ENCODE measurements at places on chromosomes 7 and 10.

GRCh38 chr10:74194545-74194944 lies 43.5 kb downstream of the ADK start:
- no peak for DNase-seq

GRCh38 chr10:31912289-31912688 lies 16.3 kb downstream of the ARHGAP12 start:
- DNase-seq, result no peak

DNA sequence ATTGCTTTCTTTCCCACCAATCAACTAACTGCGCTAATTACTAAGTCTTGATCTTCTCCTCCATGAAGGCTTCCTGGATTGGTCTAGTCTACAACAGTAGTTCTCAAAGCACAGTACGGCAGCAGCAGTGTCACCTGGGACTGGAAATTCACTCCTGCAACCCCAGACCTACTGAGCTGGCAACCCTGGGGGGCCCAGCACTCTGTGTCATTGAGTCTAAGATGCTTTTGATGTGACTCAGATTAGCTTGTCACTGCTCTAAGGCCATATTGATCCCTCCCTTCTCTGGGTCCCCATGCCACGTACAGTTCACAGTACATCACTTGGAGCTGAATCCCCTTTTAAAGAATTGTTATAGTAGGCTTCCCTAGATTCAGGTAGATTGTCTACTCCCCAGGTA lies 65.7 kb upstream of the KMT2C start:
- DNase-seq, result no peak

- DNase-seq, result no peak
Observed at GRCh38 chr7:47333959-47334358, 248.0 kb downstream of the TNS3 start.

DNA sequence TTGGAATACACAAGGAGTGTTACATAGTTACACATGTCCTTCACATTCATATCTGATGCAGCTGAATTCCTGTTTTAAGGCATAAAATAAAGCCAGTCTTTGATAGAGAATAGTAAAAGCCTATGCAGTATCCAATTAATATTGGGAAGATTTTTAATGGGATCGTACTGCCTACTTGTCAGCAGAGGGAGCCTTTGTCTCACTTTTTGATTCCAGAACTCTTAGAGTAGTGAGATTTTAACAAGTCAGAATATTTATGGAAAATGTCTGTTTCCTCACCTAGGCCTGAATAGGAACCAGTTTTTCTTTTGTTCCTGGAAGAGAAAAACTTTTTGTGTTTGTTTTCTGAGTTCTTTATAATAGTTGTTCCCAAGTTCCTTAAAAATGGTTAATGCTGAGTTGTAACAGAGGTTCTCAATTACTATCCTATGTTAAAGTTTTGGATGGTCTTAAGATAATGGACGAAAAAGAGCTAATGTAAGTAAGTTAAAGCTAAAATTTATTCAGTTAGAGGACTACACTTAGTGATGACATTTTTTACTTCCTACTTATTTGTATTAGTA lies 114.0 kb downstream of the BBS9 start:
- no peak for DNase-seq

DNA sequence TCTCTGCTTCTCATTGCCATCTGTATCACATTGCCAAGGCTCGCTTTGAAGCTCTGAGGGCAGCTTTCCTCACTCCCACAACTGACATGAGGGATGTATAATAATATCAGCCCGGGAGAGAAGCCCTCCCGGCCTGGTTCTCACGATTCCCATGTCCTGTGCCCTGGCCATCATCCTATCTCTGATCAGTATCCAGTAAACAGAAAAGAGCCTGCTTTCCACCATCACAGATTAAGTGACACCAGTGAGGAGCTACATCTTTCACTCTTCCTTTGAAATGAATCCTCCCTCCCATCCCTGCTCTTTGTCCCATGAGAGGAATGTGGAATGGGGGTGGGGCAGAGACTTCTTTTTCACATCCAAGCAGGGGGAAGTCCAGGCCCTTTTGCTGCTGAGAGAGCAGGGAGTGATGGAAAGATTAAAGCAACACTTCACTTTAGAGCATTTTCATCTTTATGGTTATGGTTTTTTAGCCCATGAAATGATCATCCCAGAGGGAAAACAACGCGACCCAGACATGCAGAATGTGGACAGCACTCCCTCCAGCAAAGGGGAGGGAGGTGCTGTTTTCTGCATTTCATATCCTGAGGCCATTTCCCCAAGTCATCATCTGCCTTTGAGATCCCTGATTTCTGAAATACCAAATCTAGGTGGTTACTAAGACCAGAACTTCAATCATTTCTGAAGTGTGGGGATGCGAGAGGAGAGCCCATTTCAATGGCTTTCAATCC lies 84.6 kb upstream of the LYZL1 start:
- DNase-seq, result no peak

DNA sequence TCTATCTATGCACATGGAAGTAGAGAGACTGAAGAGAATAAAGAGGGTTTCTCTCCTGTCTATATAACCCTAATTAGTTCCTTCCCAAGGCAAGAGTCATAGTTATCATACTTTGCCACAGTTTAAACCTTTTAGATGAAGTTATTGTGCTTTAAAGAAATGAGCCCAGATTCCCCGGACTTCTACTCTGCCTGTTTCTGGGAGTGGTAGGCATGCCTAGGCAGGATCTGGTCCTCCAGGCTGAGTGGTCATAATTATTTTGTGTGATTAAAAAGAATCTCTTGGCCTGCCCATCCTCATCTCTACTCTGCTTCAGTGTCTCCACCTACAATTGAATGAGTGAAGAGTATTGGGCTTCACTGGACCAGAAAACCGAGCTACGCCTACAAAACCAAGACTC lies 179.2 kb downstream of the IMMP2L start:
- DNase-seq, result no peak
